Lower lobe of right lung (tissue), 2 donors: ENCODE measurements at places on chromosomes 1 and 21. TPM values are rescaled to one million over a fixed set of nuclear protein-coding genes. Genes with fewer than 3 reads are reported as not detected.

GRCh38 chr1:56215771-56216170 lies 363.6 kb downstream of the PLPP3 start:
- DNase-seq, result no peak

DNA sequence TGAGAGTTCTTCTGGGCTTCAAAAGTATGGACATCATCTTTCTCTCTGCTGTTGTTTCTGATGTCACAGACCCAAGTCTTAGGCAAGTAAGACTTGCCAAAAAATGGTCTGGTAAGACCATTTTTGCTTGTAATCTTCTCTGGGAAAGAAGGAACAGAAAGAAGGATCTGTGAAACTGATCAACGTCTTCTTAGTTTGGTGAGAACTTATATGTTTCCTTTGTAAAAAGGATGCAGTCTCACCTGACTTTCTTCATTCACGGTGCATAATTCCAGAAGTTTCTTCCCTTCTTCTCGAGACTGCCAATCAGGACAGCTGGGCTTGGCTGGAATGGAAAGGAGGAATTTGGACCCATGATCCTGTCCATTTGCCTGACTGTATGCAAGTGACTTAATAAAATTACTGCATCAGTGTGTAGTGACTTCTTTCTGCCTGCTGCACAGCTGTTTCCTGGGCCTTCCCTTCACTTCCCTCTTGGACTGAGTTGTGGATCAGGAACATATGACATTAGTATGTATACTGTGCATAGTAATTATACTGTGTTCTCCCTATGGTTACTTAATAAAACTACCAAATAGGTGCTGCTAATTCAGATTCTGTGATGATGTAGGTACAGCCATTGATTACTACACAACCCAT lies 7.6 kb upstream of the DENND1B start:
- no peak for DNase-seq

Gene FAM72D
- 0.77 TPM for total RNA-seq

DNA sequence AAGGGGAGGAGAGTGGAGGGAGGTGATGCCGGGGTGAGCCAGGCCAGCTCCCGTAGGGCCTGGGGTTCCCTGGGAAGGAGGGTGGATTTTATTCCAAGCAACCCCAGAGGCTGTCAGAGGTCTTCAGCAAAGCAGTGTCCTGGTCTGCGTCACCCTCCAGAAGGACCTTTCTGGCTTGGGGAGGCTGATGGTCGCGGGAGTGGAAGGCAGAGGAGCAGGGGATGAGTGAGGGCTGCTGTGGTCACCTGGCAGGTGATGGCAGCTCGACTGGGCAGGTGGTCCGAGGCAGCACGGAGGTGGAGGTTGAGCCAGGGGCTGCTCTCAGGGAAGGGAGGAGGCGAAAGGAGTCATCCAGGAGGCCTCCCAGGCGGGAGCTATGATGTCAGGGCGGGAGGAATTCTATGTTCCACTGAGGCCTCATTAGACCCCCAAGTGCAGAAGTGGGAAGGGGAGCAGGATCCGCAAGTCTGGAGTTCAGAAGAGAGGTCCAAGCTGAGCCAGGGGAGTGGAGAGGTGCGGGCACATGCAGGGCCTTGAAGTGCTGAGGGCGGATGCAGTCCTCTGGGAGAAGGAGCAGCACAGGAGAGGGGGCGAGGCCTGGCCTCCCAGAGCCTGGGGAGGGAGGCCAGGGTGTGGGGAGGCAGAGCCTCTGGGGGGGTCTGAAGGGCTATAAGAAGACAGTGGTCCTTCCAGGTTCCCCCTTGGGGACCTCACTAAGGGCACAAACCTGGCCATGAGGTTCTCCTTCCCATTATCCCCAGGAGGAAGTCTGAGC lies 33.3 kb downstream of the BMP8A start:
- no peak for DNase-seq
